Thoracic aorta endothelial cell (primary cell): ENCODE measurements at places on chromosomes 11 and 22. TPM values are rescaled to one million over a fixed set of nuclear protein-coding genes. Genes with fewer than 3 reads are reported as not detected.

Gene ALG12
- total RNA-seq: 9.3 and 14.1 TPM in 2 replicates

Gene PRR33
- total RNA-seq: not detected in 2 replicates

Gene TBX1
- 1.9 and 17.7 TPM in 2 replicates for total RNA-seq

Gene C1QTNF5
- 43.1 and 51.7 TPM in 2 replicates for total RNA-seq

Gene ELF5
- not detected in 2 replicates for total RNA-seq

Gene HTR3B
- not detected in 2 replicates for total RNA-seq

Gene CCDC157
- 0.93 and 1.7 TPM in 2 replicates for total RNA-seq

Gene IFITM1
- total RNA-seq: 2.5 and 10.0 TPM in 2 replicates

Gene KIRREL3
- not detected in 2 replicates for total RNA-seq

Gene RIMBP3C
- not detected in 2 replicates for total RNA-seq

Gene SCGB1C1
- total RNA-seq: not detected in 2 replicates

Gene MUC6
- not detected in 2 replicates for total RNA-seq

Gene CREB3L1
- total RNA-seq: 1.2 and 2.4 TPM in 2 replicates

Gene TMEM45B
- total RNA-seq: 0.40 and 1.7 TPM in 2 replicates

Gene HEPN1
- 0.13 TPM in 1 of 2 replicates, not detected in the other for total RNA-seq

Gene KDM4E
- not detected in 2 replicates for total RNA-seq

Gene HMOX1
- total RNA-seq: 91.4 and 96.1 TPM in 2 replicates

Gene SLC7A4
- total RNA-seq: not detected in 2 replicates

Gene CABP4
- total RNA-seq: 0.65 and 1.1 TPM in 2 replicates

Gene GLB1L3
- total RNA-seq: not detected in 2 replicates

Gene TCN2
- 33.7 and 52.9 TPM in 2 replicates for total RNA-seq

Gene SSTR3
- total RNA-seq: not detected in 2 replicates

Gene GSTT2B
- total RNA-seq: 7.1 and 11.4 TPM in 2 replicates

Gene OLFML1
- not detected in 2 replicates for total RNA-seq

Gene KRTAP5-5
- total RNA-seq: not detected in 2 replicates

Gene OR51I1
- not detected in 2 replicates for total RNA-seq

Gene CCDC117
- 33.1 and 36.8 TPM in 2 replicates for total RNA-seq

Gene YDJC
- 30.1 and 34.7 TPM in 2 replicates for total RNA-seq

Gene FAM83F
- not detected in 2 replicates for total RNA-seq
